GM23338 (cell line): ENCODE measurements at places on chromosomes 16 and 17. TPM values are rescaled to one million over a fixed set of nuclear protein-coding genes. Genes with fewer than 3 reads are reported as not detected.

- H3K27me3 ChIP-seq: peaks cover 46% of the 10 kb centered on the region
- peaks cover 6% of the 10 kb centered on the region; the same call in 1 of the 2 replicates for H3K4me1 ChIP-seq
- no peak overlapping the region for H3K4me3 ChIP-seq
- no peak for DNase-seq
- H3K27ac ChIP-seq: no peak overlapping the region
- H3K36me3 ChIP-seq: no peaks in the 10 kb centered on the region
Measured at GRCh38 chr17:15947271-15947670, 2.3 kb downstream of the ADORA2B start.

DNA sequence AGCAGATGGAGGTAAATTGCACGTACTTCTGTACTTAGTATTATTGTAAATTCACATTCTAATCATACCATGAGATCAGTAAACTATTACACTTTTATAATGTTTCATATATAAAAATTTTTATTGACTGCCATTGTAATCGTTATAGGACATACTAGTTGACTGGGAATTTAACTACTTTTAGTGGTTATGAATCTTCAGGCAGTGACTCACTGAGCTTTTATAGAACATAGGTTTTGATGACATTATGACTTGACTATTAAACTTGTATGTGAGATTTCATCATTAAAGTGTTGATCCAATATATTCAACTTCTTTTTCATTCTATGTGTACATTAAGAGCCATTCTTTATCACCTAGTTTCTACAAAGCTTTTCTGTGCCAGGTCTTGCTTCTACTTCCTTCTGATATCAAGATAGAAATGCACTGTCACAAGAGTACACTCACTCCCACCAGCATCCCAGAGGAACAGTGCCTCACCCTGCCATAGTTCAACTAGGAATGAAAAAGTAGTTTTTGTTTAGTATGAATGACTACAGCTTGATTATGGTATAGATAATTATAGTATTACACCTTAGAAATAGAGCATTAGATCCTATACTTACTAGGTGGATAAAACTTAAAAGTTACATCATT, 142.4 kb upstream of the RBL2 start:
- H3K4me3 ChIP-seq: no peak overlapping the region
- no peaks in the 10 kb centered on the region for H3K27me3 ChIP-seq
- H3K36me3 ChIP-seq: no peaks in the 10 kb centered on the region; the same call in 1 of the 2 replicates
- H3K27ac ChIP-seq: no peak overlapping the region
- H3K4me1 ChIP-seq: no peaks in the 10 kb centered on the region
- DNase-seq: no peak

GRCh38 chr17:30234296-30234695, 1.2 kb downstream of the SLC6A4 start:
- H3K36me3 ChIP-seq: no peaks in the 10 kb centered on the region
- peaks cover 71% of the 10 kb centered on the region for H3K27me3 ChIP-seq
- H3K4me1 ChIP-seq: peaks cover 26% of the 10 kb centered on the region
- no peak overlapping the region for H3K4me3 ChIP-seq
- no peak overlapping the region for H3K27ac ChIP-seq

CCDC47 gene
- polyA plus RNA-seq: 31.5 and 38.5 TPM in 2 replicates

GRCh38 chr16:75323933-75324332, 72.5 kb upstream of the BCAR1 start:
- H3K36me3 ChIP-seq: no peaks in the 10 kb centered on the region
- peak overlapping the region; percentile 78 for H3K27ac ChIP-seq
- H3K27me3 ChIP-seq: no peaks in the 10 kb centered on the region
- peaks cover 7% of the 10 kb centered on the region; the same call in 1 of the 2 replicates for H3K4me1 ChIP-seq
- no peak for DNase-seq

GRCh38 chr16:80580109-80580832, 39.5 kb downstream of the DYNLRB2 start:
- no peaks in the 10 kb centered on the region for H3K36me3 ChIP-seq
- no peak overlapping the region for H3K4me3 ChIP-seq
- DNase-seq: peak; percentile 9
- H3K27ac ChIP-seq: no peak overlapping the region

DNA sequence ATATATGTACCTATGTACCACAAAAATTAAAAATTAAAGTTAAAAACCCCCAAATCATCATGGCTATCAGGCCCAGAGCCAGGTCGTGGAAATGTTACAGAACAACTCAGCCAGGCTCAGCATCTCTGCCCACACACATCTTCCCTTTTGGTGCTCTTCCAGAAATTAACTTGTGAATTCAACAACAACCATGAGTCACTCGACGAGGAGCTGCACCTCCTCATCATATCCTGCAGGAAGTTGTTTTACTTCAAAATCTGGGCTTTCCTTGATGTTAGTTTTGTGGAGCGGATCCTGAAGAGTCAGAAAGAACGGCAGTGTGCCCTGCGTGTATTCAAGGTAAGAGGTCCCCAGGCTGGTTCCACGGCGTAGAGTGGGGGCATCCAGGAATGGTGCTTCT, 10.6 kb downstream of the FBXO39 start:
- no peaks in the 10 kb centered on the region for H3K27me3 ChIP-seq
- H3K36me3 ChIP-seq: no peaks in the 10 kb centered on the region
- H3K27ac ChIP-seq: no peak overlapping the region
- DNase-seq: no peak
- H3K4me3 ChIP-seq: no peak overlapping the region

KAT8 gene
- polyA plus RNA-seq: 47.6 and 50.9 TPM in 2 replicates

DNA sequence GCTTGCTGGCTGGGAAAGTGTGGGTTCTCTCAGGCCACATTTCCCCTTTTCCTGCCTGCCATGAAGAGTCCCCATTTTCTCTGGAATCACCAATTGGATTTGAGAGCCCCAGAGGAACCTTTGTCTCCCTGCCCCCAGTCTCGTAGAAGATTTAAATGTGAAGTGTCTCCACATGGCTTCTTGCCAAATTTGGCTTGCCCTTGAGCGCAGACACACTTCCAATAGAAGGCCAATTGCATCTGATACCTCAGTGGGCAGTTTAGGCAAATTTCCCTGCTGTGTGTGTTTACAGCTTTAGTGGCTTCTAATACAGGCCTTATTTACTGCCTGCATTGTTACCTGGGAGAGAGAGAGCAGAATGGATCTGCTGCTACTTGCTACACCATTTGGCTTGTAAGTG, 29.7 kb downstream of the CDK5R1 start:
- no peak for DNase-seq
- H3K36me3 ChIP-seq: no peaks in the 10 kb centered on the region
- no peaks in the 10 kb centered on the region for H3K27me3 ChIP-seq
- H3K27ac ChIP-seq: peak overlapping the region; percentile 76; the same call in 1 of the 2 replicates
- H3K4me1 ChIP-seq: peaks cover 55% of the 10 kb centered on the region

DNA sequence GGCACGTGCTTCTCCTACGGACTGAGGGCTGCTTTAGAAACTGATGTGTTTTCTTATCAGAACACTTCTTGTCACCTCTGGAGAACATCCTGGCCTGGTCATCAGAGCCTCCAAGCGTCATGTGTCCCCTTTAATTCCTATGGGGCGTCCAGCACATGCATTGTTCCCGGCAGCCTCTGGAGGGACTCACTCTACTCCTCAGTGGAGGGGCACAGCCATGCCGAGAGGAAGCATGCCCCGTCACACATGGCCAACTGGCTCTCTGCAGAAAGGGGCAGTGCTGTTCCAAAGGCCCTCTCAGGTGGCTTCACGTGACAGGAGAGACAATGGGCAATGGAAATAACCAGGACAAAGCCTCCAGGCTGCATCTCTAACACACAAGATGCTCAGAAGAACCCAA, 31.8 kb downstream of the CDRT15L2 start:
- H3K27me3 ChIP-seq: no peaks in the 10 kb centered on the region
- DNase-seq: peak; percentile 33
- no peak overlapping the region for H3K4me3 ChIP-seq
- no peak overlapping the region for H3K27ac ChIP-seq
- H3K4me1 ChIP-seq: no peaks in the 10 kb centered on the region
- no peaks in the 10 kb centered on the region for H3K36me3 ChIP-seq

DNA sequence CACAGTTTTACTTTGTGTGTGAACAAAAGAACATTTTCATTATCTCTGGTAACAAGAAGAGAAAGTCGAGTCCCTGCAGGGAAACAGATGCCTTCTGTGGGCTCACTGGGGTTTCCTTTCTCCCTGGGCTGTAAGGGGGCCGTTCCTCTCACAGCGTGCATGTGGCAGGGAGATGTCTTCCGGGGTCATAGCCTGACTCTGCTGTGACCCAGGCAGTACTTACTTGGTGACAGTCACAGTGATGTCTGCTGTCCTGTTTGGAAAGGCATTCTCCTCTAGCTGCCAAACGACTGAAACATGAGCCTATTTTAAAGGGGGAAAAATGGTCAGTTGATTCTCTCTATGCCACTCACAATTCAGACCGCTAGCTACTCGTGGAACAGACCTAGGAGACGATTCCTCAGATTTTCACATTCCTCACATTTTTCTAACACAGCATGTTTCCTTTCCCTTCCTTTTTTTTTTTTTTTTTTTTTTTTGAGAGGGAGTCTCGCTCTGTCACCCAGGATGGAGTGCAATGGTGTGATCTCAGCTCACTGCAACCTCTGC, 7.3 kb downstream of the HASPIN start:
- H3K4me3 ChIP-seq: no peak overlapping the region
- DNase-seq: no peak
- no peaks in the 10 kb centered on the region for H3K27me3 ChIP-seq

DNA sequence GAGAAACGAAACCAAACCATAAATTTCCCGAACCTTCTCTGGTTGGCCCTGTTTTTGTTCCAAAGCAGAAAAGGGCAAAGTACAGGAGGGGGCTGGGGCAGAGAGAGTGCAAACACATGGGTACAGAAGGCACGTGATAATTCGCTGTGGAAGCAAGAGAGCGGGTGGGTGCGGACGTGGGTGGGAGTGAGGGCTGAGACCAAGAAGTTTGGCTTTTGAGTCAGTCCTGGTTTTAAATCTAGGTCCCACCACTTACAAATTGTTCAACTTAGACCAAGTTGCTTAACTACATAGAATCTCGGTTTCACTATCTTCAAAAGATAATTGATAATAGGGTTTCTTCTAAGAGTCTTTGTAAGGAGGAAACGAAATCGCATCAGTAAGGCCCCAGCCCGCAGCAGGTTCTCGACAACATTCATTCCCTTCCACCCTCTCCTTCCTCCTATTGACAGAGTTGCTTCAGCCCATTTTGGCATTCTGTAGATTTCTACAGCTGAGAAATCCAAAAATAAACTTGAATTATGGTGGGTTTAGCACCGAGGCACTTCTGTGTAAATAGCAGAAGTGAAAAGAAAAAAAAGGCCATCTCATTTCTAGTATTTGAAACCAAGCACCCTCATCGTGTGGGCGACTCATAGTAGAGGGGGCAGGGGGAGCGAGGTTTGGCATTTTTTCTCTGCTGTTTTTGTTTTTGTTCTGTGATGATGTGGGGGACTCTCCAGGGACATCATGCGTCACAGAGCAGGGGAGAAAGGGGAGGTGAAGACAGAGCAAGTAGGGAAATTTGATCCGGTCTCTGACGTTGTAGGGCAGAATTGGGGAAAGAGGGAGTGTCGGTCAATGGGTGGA, 33.6 kb upstream of the CCR7 start:
- no peak overlapping the region for H3K4me3 ChIP-seq
- H3K36me3 ChIP-seq: no peaks in the 10 kb centered on the region
- no peak overlapping the region for H3K27ac ChIP-seq
- no peaks in the 10 kb centered on the region for H3K27me3 ChIP-seq

- no peaks in the 10 kb centered on the region for H3K27me3 ChIP-seq
- no peak overlapping the region for H3K4me3 ChIP-seq
- H3K36me3 ChIP-seq: no peaks in the 10 kb centered on the region
- H3K27ac ChIP-seq: no peak overlapping the region
- DNase-seq: no peak
Measured at GRCh38 chr17:69960755-69961154, 114.3 kb upstream of the KCNJ16 start.
